Hepatocyte (in vitro differentiated cells): ENCODE measurements at places on chromosomes 16 and 17. TPM values are rescaled to one million over a fixed set of nuclear protein-coding genes. Genes with fewer than 3 reads are reported as not detected.

GRCh38 chr16:76956841-76957240, 234.1 kb upstream of the MON1B start:
- no peaks in the 10 kb centered on the region for H3K36me3 ChIP-seq
- DNase-seq: no peak
- no peak overlapping the region for H3K27ac ChIP-seq
- H3K4me1 ChIP-seq: no peaks in the 10 kb centered on the region
- no peak overlapping the region for H3K4me3 ChIP-seq

GRCh38 chr17:77999413-78000173, 41.1 kb downstream of the TNRC6C start:
- H3K27ac ChIP-seq: no peak overlapping the region
- H3K4me1 ChIP-seq: no peaks in the 10 kb centered on the region
- DNase-seq: no peak
- no peaks in the 10 kb centered on the region for H3K27me3 ChIP-seq

CHRNE gene
- 0.60 and 1.0 TPM in 2 replicates for total RNA-seq

PIRT gene
- total RNA-seq: not detected in 2 replicates

- H3K4me3 ChIP-seq: no peak overlapping the region
- H3K27ac ChIP-seq: peak overlapping the region; percentile 1
- no peaks in the 10 kb centered on the region for H3K27me3 ChIP-seq
- no peaks in the 10 kb centered on the region for H3K36me3 ChIP-seq
Observed at GRCh38 chr16:76970087-76970744, 220.8 kb upstream of the MON1B start.

CTRB2 gene
- total RNA-seq: not detected in 2 replicates

DNA sequence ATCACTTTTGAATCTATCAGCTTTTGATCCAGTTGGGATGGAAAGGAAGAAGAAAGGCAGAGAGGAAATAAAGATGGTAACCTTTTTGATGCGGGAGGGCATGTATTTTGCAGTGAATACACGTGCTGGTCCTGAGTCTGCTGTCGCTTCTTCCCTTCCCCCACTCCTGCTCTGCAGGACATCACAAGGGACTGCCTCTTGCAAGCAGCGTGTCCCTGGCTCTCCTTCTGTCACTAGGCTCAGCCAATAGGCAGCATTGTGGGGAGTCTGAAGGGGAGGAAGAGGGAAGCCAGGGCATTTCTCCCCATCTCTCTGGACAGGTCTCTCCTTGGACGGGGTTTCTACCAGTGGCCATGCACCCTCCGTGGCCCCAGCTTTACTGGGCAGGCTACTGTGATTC, 15.7 kb upstream of the WFDC1 start:
- H3K4me3 ChIP-seq: no peak overlapping the region
- no peak overlapping the region for H3K27ac ChIP-seq
- no peaks in the 10 kb centered on the region for H3K36me3 ChIP-seq
- no peaks in the 10 kb centered on the region for H3K27me3 ChIP-seq
- no peak for DNase-seq
- H3K4me1 ChIP-seq: peaks cover 6% of the 10 kb centered on the region

DNA sequence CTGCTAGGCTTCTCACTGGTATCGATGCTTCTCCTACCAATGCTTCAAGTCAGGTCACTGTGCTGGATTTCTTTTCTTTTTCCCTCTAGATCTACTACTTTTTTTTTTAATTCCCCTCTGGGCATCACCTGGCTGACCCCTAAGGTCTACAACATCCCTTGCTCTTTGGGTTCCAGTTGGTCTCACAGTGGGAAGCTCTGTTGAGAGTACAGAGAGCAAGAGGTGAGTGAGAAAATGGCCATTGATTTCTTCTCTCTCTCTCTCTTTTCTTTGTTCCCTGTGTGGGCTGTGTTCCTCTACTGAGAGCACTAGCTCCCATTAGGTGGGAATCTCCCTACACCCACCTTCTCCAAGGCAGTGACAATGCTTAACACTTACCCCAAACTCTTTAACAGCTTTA, 413.4 kb downstream of the KCNJ2 start:
- H3K4me3 ChIP-seq: no peak overlapping the region
- DNase-seq: no peak
- H3K4me1 ChIP-seq: no peaks in the 10 kb centered on the region
- H3K36me3 ChIP-seq: no peaks in the 10 kb centered on the region
- no peaks in the 10 kb centered on the region for H3K27me3 ChIP-seq
- no peak overlapping the region for H3K27ac ChIP-seq

GRCh38 chr17:59550703-59551102, 14.7 kb upstream of the DHX40 start:
- H3K4me3 ChIP-seq: no peak overlapping the region
- no peak overlapping the region for H3K27ac ChIP-seq
- no peak for DNase-seq
- no peaks in the 10 kb centered on the region for H3K27me3 ChIP-seq
- H3K36me3 ChIP-seq: no peaks in the 10 kb centered on the region

CA4 gene
- 1.2 and 1.9 TPM in 2 replicates for total RNA-seq

DNA sequence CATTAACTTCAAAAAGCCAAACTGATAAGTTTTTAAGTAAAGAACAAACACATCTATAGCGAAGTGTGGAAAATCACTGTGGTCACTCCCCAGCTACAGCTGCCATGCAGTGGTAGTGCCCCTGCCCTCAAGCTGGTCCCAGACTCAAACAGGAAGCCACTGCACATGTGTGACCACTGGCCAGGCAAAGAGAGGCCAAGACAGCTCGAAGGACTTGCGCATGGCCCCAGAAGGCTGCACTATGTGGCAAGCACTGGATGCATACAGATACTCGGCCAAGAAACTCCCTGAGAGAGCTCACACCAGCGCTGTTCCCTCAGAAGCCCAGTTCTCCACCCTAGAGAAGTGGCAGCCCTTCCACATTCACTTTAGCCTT, 82.4 kb downstream of the ANKRD11 start:
- H3K27me3 ChIP-seq: no peaks in the 10 kb centered on the region
- H3K4me1 ChIP-seq: peaks cover 71% of the 10 kb centered on the region
- no peak overlapping the region for H3K4me3 ChIP-seq
- peak overlapping the region; percentile 77 for H3K27ac ChIP-seq
- DNase-seq: peak; percentile 46

DNA sequence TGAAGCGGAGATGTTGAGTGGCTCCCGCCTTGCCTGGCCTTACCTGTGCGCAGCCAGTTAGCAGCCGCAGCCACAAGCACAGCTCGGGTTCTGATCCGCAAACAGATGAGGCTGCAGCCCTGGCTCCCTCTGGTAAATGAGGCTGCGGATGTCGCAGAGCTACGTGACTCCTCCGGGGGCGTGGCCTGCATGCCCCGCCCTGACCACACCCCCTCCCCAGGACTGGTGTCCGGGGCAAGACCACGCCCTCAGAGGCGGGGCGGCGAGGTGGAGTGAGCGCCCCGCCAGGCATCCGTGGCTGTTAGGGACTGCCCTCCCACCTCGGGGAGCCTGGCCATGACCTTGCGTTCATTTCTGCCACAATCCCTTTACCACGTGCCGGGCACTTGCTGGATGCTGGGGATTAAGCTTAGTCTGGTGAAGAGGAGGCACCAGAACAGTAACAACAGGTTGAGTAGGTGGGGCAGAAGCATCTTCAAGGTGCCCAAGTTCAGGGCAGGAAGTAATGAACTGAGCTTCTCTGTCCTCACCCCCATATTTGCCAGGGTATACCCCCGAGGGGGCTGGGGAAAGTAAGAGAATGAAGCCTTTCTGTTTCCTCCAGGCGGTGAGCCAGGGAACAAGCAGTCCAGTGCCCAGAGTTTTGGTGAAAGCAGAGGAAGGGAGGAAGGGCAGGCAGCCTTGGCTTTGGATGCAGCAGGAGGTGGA, at the start of gene ALDOC:
Gene ALDOC, minus strand, starts transcription at position 138 of the 708 bp plus-strand sequence. CDS start 1,363 bp downstream, outside the sequence.
- H3K4me3 ChIP-seq: no peak within 1 kb of the TSS
- no peak within 1 kb of the TSS for H3K27ac ChIP-seq
- no peaks in the 10 kb centered on the region for H3K27me3 ChIP-seq
- H3K4me1 ChIP-seq: peaks cover 10% of the 10 kb centered on the region
- peak; percentile 97 for DNase-seq

WDR90 gene
- 6.4 and 14.4 TPM in 2 replicates for total RNA-seq

- no peaks in the 10 kb centered on the region for H3K4me1 ChIP-seq
- H3K36me3 ChIP-seq: no peaks in the 10 kb centered on the region
- DNase-seq: no peak
- no peaks in the 10 kb centered on the region for H3K27me3 ChIP-seq
Observed at GRCh38 chr17:82812058-82812457, 27.8 kb downstream of the ZNF750 start.

TEKT1 gene
- total RNA-seq: 0.07 TPM in 1 of 2 replicates, not detected in the other

- H3K36me3 ChIP-seq: no peaks in the 10 kb centered on the region
- no peak overlapping the region for H3K4me3 ChIP-seq
- H3K4me1 ChIP-seq: no peaks in the 10 kb centered on the region
- no peak for DNase-seq
- no peaks in the 10 kb centered on the region for H3K27me3 ChIP-seq
Observed at GRCh38 chr16:62610291-62610690, 574.1 kb upstream of the CDH8 start.

DNA sequence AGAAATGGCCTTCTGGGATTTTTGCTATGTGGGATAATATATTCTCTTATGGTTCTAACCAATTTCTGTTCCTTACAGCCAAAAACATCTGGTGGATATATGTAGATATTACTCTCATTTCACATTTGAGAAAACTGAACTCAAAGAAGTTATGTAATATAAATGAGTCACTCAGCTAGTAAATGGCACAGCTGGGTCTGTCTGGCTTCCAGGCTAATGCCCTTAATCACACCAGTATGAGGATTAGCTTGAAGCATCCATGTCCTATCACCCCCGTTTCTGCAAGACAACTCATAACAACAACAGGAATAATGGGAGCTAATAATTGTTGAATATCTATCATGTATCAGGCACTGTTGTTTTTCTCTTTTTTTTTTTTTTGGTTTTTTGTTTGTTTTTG, 34.4 kb upstream of the USP7 start:
- no peaks in the 10 kb centered on the region for H3K27me3 ChIP-seq
- H3K27ac ChIP-seq: no peak overlapping the region
- H3K4me3 ChIP-seq: no peak overlapping the region
- no peaks in the 10 kb centered on the region for H3K4me1 ChIP-seq

NOMO2 gene
- 92.8 and 94.4 TPM in 2 replicates for total RNA-seq

- H3K36me3 ChIP-seq: no peaks in the 10 kb centered on the region
- H3K27ac ChIP-seq: peak overlapping the region; percentile 51
- no peak for DNase-seq
- H3K4me3 ChIP-seq: no peak overlapping the region
- peaks cover 3% of the 10 kb centered on the region for H3K27me3 ChIP-seq
Observed at GRCh38 chr16:751152-752006, 9.2 kb upstream of the MSLN start.

GRCh38 chr16:77406680-77407079, 28.2 kb downstream of the ADAMTS18 start:
- H3K4me1 ChIP-seq: no peaks in the 10 kb centered on the region
- H3K27ac ChIP-seq: no peak overlapping the region
- H3K36me3 ChIP-seq: no peaks in the 10 kb centered on the region
- H3K27me3 ChIP-seq: no peaks in the 10 kb centered on the region

- DNase-seq: peak; percentile 75
- H3K4me3 ChIP-seq: no peak overlapping the region
- H3K27ac ChIP-seq: no peak overlapping the region
- no peaks in the 10 kb centered on the region for H3K4me1 ChIP-seq
- no peaks in the 10 kb centered on the region for H3K27me3 ChIP-seq
Observed at GRCh38 chr17:51000835-51001638, 119.6 kb downstream of the SPAG9 start.

CRHR1 gene
- not detected in 2 replicates for total RNA-seq

PMM2 gene
- total RNA-seq: 28.9 and 31.3 TPM in 2 replicates

SYNGR3 gene
- total RNA-seq: 1.4 and 2.2 TPM in 2 replicates

- H3K27me3 ChIP-seq: no peaks in the 10 kb centered on the region
- H3K4me3 ChIP-seq: no peak overlapping the region
- H3K27ac ChIP-seq: no peak overlapping the region
- DNase-seq: no peak
- H3K36me3 ChIP-seq: no peaks in the 10 kb centered on the region
- H3K4me1 ChIP-seq: no peaks in the 10 kb centered on the region
Observed at GRCh38 chr16:10852286-10852685, 24.7 kb upstream of the CIITA start.

CA5A gene
- total RNA-seq: 1.7 and 1.9 TPM in 2 replicates

DNA sequence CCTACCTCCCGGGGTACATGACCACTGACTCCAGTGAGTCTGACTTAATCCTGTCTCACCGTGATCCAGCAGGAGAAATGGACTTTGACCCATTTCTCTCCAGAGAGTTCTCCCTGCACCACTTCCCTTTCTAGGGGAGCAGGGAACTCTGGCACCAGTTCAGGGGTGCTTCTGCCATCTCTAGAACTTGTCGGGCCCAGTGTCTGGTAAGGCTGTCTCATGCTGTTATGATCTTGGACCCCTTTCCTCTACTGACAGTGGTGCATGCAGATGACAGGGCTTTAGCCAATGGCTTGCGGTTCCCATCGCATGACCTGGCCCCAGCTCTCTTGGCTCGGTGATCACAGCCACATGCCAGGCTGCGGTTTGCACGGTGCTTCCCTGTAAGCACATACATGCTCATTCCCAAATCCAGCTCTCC, 62.0 kb downstream of the SLC39A11 start:
- no peak overlapping the region for H3K4me3 ChIP-seq
- peak; percentile 13 for DNase-seq
- no peaks in the 10 kb centered on the region for H3K27me3 ChIP-seq
- no peaks in the 10 kb centered on the region for H3K36me3 ChIP-seq

- no peak within 1 kb of the TSS for H3K4me3 ChIP-seq
- peaks cover under 1% of the 10 kb centered on the region for H3K4me1 ChIP-seq
- no peak for DNase-seq
- no peaks in the 10 kb centered on the region for H3K27me3 ChIP-seq
- H3K36me3 ChIP-seq: no peaks in the 10 kb centered on the region
Observed at GRCh38 chr16:67931712-67932461, at the start of gene CTRL. Gene CTRL, minus strand, starts transcription at chr16:67931862. Its CDS starts 10 bp downstream, at chr16:67931852.

- no peak for DNase-seq
- peaks cover 10% of the 10 kb centered on the region for H3K4me1 ChIP-seq
- H3K27ac ChIP-seq: peak overlapping the region; percentile 93
- no peaks in the 10 kb centered on the region for H3K27me3 ChIP-seq
Observed at GRCh38 chr17:32143527-32143870, 1.2 kb downstream of the RHOT1 start.

DNA sequence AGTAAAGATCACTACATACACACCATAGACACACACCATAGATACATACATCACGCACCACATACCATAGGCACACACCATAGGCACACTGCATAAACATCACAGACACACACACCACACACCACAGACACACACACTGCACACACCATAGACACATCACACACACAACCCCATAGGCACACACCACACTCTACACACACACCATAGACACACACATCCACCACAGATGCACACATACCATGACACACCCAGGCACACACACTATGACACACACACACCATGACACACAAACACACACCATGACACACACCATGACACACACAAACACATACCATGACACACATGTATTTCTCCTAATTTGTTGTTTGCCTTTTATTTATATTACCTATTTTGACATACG, 14.1 kb downstream of the TBC1D16 start:
- DNase-seq: no peak
- H3K27me3 ChIP-seq: no peaks in the 10 kb centered on the region
- no peaks in the 10 kb centered on the region for H3K36me3 ChIP-seq
- H3K27ac ChIP-seq: no peak overlapping the region
- no peak overlapping the region for H3K4me3 ChIP-seq
- H3K4me1 ChIP-seq: peaks cover 10% of the 10 kb centered on the region
